Thymus (tissue), 14 donors: ENCODE measurements at places on chromosomes 13 and 19. TPM values are rescaled to one million over a fixed set of nuclear protein-coding genes. Genes with fewer than 3 reads are reported as not detected.

GRCh38 chr13:32136716-32137115 lies 105.1 kb downstream of the FRY start:
- H3K4me1 ChIP-seq: no peaks in the 10 kb centered on the region
- H3K27ac ChIP-seq: no peak overlapping the region
- H3K4me3 ChIP-seq: no peak overlapping the region
- H3K36me3 ChIP-seq: no peaks in the 10 kb centered on the region
- H3K27me3 ChIP-seq: no peaks in the 10 kb centered on the region

Gene FCAR
- 0.32 TPM for polyA plus RNA-seq

DNA sequence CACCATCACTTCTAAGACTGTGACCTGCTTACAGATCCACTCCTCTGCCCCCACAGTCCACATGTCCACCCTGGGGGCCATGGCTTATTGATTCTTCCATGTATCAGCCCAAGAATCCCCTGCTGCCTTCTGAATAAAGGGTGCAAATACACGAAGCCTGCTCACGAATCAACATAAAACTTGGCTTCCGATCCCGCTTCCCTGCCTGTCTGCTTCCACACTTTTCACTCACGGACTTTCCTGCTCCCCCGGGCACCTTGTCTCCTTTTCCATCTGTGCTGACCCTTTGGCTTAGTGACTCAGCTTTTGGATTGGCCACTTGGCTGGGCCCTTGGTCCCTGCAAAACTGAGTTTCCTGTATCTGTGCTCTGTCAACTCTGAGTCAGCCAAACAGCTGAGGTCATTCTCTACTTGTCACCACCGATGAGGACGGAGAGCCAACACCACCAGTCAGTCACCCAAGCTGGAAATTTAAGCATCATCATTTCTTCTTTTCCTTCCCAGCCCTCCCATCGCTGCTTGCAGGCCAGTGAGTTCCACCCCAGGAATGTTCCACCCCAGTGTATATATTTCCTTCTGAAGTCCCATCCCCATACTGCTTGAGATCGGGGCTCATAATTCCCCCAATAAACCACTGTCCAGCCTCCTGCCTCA lies 11.4 kb upstream of the USP12 start:
- DNase-seq: no peak
- H3K36me3 ChIP-seq: no peaks in the 10 kb centered on the region
- no peaks in the 10 kb centered on the region for H3K4me1 ChIP-seq

Gene C19orf33
- 93.6 TPM for polyA plus RNA-seq

GRCh38 chr13:50277127-50277526 lies 261.9 kb downstream of the KCNRG start:
- H3K4me3 ChIP-seq: no peak overlapping the region
- no peaks in the 10 kb centered on the region for H3K27me3 ChIP-seq
- no peaks in the 10 kb centered on the region for H3K4me1 ChIP-seq
- H3K36me3 ChIP-seq: no peaks in the 10 kb centered on the region
- DNase-seq: no peak
- H3K27ac ChIP-seq: no peak overlapping the region

DNA sequence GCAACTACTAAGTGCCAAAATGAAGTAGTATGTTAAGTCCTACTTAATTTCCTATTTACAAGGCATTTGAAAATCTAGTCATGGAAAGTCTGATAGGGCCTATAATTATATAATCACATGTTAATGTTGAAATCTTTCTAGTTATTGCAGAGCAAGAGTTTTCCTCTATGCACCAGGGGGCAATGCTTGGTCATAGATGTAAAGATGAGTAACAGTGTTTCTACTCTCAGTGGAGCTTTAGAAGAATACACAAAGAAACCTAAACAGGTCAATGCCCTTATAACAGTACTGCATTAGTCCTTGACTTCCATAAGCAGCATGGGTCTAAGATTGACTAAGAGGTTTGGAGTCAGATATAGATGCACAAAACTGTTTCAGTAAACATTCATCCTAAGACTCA lies 218.7 kb downstream of the KCTD12 start:
- H3K27ac ChIP-seq: no peak overlapping the region
- DNase-seq: peak; percentile 19

DNA sequence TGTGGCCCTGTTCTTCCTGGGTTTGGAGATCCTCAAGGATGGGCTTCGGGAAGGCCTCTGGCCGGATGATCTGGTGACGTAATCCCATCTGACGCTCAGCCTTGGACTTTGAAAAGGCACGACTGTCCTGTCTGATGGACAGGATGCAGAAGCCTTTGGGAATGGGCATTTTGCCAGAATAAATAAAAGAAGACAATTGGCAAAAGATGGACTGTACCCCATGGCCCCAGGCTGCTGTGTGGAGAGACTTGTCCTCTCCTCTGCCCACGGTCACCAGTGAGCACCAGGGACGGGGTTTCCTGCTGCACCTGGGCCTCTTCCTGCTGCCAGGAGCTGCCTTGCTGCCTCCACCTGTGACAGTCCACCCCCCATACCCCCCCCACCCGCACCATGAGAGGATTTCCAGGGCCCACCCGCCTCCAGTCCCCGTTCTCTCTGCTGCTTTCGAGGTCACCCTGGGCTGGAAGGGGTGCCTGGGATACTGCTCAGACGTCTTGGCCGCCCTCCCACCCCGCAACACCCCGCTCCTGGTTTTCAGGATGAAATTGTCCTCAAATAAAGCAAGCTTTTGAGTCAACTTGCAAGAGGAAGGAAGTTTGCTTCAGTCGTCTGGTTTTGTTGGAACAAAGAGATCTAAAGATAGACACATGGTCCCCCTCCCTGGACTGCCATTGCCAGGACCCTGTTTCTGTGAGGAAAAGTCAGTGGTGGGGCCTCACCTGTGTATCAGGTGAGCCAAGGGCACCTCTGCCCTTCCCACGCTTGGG lies 40.9 kb downstream of the MCF2L start:
- no peak for DNase-seq
- no peak overlapping the region for H3K27ac ChIP-seq
- no peak overlapping the region for H3K4me3 ChIP-seq
- H3K4me1 ChIP-seq: no peaks in the 10 kb centered on the region

Gene GARIN5A
- 3.4 TPM for polyA plus RNA-seq

DNA sequence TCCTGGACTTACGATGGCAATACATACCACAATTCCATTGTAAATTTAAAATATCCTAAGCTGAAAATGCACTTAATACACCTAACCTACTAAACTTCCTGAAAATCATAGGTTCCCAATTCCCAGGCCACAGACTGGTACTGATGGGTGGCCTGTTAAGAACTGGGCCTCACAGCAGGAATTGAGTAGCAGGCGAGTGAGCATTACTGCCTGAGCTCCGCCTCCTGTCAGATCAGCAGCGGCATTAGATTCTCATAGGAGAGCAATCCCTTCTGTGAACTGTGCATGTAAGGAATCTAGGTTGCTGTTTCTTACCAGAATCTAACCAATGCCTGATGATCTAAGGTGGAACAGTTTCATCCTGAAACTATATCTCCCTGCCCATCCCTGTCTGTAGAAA lies 1670.2 kb upstream of the PCDH20 start:
- no peak overlapping the region for H3K27ac ChIP-seq
- H3K4me1 ChIP-seq: no peaks in the 10 kb centered on the region
- no peak overlapping the region for H3K4me3 ChIP-seq
- no peaks in the 10 kb centered on the region for H3K36me3 ChIP-seq
- DNase-seq: no peak
- no peaks in the 10 kb centered on the region for H3K27me3 ChIP-seq

Gene KIR2DL1
- polyA plus RNA-seq: 0.05 TPM

Gene MAN2B1
- 49.1 TPM for polyA plus RNA-seq

GRCh38 chr13:24392972-24393371 lies 83.6 kb downstream of the C1QTNF9 start:
- DNase-seq: no peak

DNA sequence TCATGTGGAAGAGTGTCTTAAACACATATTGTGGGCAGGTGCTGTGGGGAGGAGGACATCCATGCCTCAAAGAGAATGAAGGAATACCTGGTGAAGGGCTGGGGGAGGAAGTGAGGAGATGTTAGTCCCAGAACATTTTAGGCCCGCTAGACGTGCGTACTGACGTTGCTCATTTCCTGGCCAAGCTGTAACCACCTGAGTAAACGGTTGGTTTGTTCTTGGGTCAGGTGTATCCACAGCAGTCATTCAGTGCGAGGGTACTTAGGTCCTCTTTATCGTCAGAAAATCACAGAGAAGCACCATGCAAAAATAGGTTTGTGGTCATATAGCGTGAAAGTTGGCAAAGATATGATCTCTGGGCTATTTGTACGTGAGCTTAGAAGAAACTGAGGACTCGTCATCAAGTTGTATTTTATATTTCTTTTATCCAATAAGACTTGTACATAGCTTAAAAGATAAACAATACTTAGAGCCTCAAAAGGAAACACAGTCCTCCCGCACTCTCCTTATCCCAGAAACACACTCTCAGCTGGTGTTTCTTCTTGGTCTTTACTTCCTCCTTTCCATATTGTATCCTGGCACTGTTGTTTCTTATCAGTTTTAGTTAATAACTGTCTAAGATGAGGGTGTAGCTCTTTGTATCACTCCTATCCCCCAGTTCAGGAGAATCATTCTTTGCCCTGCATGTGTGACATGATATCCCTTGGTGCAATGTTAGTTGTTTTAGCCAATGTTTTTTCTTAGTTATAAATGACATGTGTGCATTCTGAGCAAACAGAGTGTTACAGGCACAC lies 52.0 kb downstream of the ARHGEF7 start:
- H3K4me3 ChIP-seq: no peak overlapping the region
- peak; percentile 76 for DNase-seq
- no peaks in the 10 kb centered on the region for H3K27me3 ChIP-seq
- H3K36me3 ChIP-seq: peaks cover 24% of the 10 kb centered on the region
- peak overlapping the region; percentile 78 for H3K27ac ChIP-seq
- peaks cover 54% of the 10 kb centered on the region for H3K4me1 ChIP-seq

Gene PRMT1
- polyA plus RNA-seq: 101 TPM

DNA sequence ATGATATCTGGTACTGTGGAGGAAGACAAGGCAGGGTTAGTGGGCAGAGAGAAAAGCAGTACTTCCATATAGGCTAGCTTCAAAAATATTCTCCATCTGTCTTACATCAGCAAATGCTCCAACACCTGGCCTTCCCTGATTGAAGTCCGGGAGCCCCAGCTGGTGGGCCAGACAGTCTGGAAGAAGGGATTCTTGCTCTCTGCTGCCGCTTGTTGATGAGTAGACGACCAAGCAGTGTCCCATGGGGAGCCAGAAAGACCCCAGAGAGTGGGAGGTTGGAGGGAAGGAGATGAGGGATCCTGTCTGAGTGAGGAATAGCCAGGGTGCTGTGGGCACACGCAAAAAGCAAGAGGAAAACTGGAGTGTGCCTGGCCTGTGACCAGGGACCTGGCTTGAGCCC lies 95.1 kb downstream of the ATP8A2 start:
- no peak overlapping the region for H3K4me3 ChIP-seq
- no peaks in the 10 kb centered on the region for H3K4me1 ChIP-seq
- peaks cover 27% of the 10 kb centered on the region for H3K27me3 ChIP-seq
- H3K36me3 ChIP-seq: no peaks in the 10 kb centered on the region
- H3K27ac ChIP-seq: no peak overlapping the region

DNA sequence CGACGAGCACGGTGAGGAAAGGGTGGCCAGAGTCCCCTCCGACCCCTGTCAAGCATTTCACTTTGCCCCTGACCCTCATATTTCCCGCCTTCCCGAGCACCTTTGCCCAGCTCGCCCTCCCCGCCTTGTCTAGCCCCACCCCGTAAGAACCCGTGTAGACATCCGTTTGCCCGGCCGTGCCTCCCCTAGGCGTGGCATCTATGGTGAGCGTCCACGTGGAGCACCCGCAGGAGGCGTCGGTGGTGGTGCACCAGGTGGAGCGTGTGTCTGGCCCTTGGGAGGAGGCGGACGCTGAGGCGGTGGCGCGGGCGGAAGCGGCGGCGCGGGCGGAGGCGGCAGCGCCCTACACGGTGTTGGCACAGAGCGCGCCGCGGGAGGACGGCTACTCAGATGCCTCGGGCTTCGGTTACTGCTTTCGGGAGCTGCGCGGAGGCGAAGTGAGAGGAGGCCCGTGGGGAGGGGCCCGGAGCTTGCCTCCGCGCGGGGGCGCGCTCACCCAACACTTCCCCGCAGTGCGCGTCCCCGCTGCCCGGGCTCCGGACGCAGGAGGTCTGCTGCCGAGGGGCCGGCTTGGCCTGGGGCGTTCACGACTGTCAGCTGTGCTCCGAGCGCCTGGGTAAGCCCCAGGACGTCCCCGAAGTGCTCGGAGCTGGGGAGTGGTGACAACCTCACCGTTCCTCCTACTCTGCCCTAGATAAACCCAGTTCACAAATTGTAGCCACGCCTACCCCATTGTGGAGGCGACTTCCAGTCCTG lies 4.2 kb downstream of the LTBP4 start:
- H3K4me1 ChIP-seq: peaks cover 71% of the 10 kb centered on the region
- peak overlapping the region; percentile 39 for H3K4me3 ChIP-seq

Gene GNG7
- polyA plus RNA-seq: 4.2 TPM

- H3K27ac ChIP-seq: peak overlapping the region; percentile 83
- H3K4me3 ChIP-seq: peak overlapping the region; percentile 88
- H3K36me3 ChIP-seq: peaks cover 9% of the 10 kb centered on the region
- peaks cover 6% of the 10 kb centered on the region for H3K4me1 ChIP-seq
- DNase-seq: no peak
These were observed 238 bp downstream of the ZNF260 start for GRCh38 chr19:36527873-36528193.

DNA sequence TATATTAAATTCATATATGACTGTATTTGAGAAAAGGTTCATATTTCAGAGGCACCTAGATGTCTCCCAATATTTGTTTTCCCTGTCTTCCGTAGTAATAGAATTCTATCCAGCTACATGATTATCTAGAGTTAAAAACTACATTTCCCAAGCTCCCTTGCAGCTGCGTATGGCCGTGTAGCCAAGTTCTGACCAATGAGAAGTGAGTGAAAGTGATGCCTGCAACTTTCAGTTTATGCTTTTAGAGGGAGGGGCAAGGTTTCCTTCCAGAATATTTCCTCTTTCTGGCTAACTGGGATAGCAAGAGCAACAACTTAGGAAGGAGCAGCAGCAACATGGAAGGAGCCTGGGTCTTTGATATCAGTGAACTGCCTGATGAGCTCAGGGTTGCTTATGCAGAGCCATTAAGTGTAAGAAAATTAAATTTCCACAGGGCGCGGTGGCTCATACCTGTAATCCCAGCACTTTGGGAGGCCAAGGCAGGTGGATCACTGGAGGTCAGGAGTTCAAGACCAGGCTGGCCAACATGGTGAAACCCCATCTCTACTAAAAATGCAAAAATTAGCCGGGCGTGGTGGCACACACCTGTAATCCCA lies 23.2 kb upstream of the CYP2A13 start:
- DNase-seq: no peak
- H3K27ac ChIP-seq: no peak overlapping the region
- H3K4me1 ChIP-seq: no peaks in the 10 kb centered on the region
- H3K4me3 ChIP-seq: no peak overlapping the region
- H3K27me3 ChIP-seq: no peaks in the 10 kb centered on the region
- no peaks in the 10 kb centered on the region for H3K36me3 ChIP-seq

- no peak overlapping the region for H3K4me3 ChIP-seq
- H3K27me3 ChIP-seq: peaks cover 18% of the 10 kb centered on the region
- DNase-seq: no peak
- H3K27ac ChIP-seq: no peak overlapping the region
These were observed 1.7 kb downstream of the KLK4 start for GRCh38 chr19:50909240-50910070.
